ENCODE measurements at places on chromosomes 2 and 18.
A peak's percentile ranks its signal among the peaks of the same experiment; 100 is the strongest.

DNA sequence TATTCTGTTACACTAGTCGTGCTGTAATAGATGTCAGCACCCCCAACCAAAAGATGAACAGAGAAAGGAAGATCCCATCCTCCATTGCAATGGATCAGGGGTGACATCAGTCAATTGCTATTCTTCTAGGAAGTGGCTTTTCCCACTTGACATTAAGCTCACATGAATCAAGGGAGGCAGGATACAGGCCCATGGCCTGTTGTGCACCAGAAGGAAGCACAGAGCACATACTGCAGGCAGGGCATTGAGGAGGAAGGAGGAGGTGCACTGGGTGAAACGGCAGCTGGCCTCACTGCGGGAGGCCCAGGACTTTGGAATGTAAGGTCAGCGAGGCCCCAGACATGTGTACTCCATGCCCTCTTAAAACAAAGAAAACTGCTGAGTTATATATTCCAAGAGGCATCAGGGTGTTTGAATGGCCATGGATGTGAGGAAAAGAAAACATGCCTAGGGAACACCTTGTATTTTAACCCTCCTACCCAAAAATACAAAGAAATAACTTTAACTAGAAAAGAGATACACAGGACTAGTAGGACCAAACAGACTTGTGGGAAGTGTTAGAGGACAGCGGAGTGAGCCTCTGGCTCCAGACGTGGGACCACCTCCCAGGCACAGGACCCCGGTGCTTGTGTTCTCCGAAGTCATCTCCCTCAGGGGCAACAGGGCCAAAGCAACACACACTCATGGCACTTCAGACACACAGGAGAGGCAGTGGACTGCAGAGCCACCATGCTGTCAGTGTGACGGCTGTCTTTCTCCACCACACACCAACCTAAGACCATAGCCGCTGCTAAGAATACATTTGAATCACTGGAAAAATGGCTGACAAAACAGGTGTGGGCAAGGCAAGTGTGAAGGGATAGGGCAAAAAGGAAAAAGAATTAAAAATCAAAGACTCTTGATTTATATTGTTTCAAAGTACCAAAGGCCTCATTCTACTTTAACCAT, 51.4 kb upstream of the RIOK3 start:
- no peak for DNase-seq

DNA sequence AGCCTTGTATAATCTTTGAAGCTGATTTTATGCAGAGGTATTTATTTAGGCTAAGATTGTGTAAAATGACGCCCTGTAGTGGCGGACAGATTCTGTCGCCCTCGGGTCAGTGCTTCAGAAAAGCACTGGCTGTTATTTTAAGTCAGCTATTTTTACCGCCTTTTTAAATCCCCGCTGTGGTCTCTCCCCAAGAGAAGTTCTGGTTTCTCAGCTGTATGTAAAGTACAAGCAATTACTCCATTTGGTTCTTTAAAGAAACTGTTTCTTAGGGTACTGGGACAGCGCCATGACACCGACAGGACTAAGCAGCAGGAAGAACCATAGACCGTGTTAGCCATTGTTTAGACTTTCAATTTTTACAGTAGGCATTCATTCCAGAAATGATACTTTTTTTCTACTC, 65.0 kb downstream of the UGGT1 start:
- DNase-seq = no peak

DNA sequence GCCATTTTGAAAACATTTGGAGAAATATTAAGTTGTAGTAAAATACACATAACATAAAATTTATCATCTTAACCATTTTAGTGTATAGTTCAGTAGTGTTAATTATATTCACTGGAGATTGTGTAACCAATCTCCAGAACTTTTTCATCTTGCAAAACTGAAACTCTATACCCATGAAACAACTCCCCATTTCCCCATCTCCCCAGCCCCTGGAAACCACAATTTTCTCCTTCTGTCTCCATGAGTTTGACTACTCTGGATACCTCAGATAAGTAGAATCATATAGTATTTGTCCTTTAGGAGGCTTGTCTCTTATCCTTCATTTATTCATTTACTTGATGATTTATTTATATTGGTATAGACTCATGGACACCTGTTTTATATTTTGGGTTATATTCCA, 392.9 kb downstream of the SETBP1 start:
- peak; percentile 51 for DNase-seq

DNA sequence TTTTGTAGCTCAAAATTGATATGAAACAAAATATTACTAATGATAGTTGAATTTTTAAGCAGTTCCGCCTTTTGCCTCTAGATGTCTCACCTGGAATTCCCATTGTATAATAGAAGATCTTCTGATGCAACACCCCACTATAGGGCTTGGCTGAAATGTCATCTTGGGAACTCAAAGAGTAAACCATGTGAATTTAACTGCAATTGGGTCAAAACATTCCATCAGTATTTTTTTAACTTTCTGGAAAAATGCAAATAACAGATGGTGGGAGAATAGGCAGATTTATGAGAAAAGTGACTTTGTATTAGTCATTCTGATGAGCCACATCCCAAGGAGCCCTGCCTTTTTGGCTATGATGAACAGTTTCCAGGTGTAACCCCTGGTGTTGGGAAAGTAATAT, 489.9 kb downstream of the NYAP2 start:
- DNase-seq = peak; percentile 38

DNA sequence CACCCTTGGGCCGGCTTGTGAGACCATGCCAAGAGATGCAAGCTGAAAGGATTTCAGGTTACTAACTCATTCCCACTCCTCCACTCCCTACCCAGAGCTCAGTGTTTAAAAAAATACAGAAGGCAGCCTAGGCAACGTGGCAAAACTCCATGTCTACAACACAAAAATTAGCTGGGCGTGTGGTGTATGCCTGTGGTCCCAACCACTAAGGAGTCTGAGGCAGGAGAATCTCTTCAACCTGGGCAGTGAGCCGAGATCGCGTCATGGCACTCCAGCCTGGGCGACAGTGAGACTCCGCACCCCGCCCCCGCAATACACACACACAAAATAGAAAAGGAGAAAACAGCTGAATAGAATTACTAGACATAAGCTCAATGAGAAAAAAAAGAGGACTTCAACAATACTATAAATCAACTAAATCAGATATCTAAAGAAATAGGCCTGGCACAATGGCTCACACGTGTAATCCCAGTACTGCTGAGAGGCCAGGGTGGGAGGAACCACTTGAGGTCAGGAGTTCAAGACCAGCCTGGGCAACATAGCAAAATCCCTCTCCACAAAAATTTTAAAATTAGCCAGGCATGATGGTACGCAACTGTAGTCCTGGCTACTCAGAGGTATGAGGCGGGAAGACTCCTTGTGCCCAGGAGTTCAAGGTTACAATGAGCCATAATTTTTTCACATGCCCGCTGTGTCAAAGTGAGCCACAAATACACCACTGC, 10.1 kb downstream of the IWS1 start:
- DNase-seq = no peak

DNA sequence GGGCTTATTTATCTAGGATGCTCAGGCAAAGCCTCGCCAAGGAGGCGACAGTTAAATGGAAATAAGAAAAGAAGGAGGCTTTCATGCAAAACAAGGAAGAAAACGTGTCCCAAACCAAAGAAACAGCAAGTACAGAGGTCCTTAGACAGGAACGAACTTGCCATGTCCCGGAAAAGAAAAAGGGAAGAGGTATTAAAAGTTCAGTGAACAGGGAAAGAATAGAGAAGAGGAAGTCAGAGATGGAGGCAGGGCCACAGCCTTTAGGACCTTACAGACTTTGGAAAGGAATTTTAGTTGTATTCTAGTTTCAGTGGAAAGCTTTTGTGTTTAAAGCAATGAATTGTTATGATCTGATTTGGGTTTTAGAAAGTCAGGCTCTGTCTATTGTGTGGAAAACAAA, 22.1 kb downstream of the IKZF2 start:
- DNase-seq = peak; percentile 27

DNA sequence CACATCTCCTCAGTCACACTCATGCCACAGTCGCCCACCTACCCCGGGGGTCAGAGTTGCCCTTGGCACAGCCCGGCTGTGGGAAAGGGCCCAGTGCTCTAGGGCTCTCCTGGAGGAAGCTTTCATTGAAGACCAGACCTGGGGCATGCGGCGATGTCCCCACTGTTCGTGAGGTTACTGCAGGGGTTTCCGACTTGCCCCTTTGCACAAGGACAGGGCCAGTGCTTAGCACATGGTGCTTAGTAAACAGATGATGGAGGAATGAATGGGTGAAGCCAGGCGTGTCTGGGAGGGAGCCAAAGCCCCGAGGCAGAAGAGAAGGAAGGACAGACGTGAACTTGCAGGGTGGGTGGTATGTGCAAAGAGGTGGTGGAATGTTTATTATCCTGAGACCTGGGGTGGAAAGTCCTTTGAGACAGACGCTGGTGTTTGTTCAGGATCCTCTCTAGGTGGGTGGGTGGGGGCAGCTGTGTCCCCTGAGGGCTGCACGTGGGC, 205.9 kb upstream of the ARL4C start:
- no peak for DNase-seq

- DNase-seq = no peak
These were observed 24.8 kb upstream of the FOSL2 start for GRCh38 chr2:28367667-28368356.

DNA sequence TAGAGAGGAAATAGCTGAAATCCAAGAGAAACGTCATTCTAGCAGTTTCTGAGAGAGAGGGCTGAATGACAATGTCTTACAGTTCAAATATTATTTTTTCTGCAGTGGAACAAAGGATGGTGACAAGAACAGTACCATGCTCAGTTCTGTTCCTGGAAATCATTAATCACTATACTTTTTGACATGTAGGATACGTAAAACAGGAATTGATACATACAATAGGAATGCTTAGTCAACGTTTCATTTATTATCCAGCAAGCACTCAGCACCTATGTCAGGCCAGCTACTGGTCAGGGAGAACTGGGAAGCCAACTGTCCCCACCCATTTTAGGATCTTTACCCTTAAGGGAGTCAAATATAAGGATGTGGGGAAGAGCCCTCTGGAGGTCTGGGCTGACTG, 114.7 kb downstream of the DHRS9 start:
- no peak for DNase-seq

DNA sequence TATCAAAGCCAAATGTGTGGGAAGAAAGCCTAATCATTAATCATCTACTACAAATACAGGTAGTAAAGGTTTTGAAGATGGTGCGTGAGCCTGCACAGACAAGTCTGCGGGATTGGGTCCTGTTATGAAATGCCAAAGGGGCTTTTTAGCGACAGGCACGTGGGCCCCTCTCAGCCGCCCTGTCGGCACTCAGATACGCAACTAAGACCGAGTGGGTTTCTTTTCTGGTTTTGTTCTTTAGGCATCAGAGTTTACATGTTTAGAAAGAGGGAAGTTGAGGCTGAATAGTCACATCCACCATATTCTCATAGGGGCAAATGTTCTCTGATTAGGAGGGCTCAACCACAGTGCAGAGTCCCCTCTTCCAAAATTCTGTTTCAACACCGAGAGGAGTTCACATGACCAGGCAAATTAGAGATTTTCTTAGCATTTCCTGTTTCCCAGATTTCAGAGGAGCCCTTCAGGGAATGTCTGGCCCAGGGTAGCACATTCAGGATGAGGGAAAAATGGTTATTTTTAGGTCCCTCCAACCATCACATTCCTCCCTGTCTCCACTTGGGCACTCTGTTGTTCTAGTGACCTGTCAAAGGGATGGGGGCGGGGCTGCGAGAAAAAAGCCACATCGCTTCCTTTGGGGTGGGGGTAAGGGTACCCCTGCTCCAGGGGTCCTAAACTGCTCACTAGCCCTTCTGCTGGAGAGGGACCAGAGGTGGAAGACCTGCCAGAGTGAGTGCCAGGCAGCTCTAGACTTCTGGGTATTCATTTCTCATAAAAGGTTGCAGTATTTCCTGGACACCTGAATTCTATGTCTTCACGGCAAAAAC, 159.2 kb downstream of the BCL2 start:
- DNase-seq = no peak

- no peak for DNase-seq
These were observed 45.4 kb upstream of the LRATD1 start for GRCh38 chr2:14587119-14587518.

Measured in Kasumi-1 (cell line).